Peyer's patch (tissue), 4 donors: ENCODE measurements at places on chromosomes 6 and 20. TPM values are rescaled to one million over a fixed set of nuclear protein-coding genes. Genes with fewer than 3 reads are reported as not detected.

Gene PNPLA1
- total RNA-seq: not detected

DNA sequence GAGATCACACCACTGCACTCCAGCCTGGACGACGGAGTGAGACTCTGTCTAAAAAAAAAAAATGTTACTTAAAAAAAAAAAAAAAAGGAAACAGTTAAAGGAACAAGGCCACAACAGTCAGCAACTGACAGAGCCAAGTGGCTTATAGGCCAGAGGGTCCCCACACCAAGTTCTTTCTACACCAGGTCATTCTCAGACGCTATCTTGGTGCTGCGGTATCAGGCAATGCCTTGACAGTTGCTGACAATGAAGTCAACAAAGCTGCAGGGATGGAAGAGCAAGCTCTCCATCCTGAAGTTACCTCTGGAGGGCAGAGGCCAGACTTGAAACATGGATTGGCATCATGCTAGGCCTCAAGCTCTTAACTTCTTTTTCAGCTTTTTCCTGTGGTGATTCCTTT lies 31.9 kb downstream of the COMMD7 start:
- no peak for DNase-seq

DNA sequence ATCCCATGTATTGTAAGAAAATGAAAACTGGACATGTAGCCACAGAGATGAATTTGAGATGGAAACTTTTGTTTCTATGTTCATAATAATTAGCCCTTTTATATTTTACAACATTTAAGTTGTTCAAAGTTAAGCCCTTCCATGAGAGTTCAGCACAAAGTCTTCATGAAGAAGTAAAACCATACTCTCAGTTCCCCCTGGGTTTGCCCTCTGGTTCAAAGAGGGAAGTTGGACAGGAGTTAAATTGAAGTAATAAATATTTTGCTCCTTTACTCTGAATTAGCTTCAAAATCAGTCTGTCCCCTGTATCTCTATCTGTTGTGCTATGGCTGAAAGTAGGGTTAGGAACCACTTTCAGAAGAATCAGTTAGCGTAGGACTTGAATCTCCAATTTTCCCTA lies 31.1 kb downstream of the PHACTR2 start:
- DNase-seq: no peak

- no peak for DNase-seq
These were observed 47.3 kb upstream of the STXBP5 start for GRCh38 chr6:147156799-147157382.

- no peak for DNase-seq
These were observed 52.9 kb downstream of the RNASET2 start for GRCh38 chr6:166903500-166903899.
